ENCODE measurements at places on chromosomes 6 and 20.

DNA sequence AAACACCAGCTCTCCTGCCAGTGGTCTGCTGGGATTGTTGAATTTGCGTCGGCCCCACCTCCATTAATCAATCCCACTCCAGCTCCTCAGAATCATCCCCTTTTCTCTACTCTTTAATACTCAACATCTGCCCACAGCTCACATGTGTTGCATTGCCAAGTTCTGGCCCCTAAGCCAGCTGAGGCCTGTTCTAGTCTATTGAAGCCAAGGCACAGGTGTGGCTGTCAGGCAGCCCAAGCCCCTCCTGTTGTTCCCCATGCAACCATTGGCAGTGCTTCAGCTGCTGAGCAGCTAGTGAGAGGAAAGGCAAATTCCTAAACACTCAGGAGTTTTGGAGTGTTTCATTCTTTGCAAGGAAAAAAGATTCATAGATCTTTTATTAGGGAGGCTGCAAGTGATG is 128.0 kb upstream of the NT5E start:
- DNase-seq, result no peak

- DNase-seq, result no peak
Observed at GRCh38 chr6:134512981-134513391, 195.1 kb upstream of the SGK1 start.

GRCh38 chr6:111989743-111990142 is 64.2 kb upstream of the CCN6 start:
- no peak for DNase-seq

DNA sequence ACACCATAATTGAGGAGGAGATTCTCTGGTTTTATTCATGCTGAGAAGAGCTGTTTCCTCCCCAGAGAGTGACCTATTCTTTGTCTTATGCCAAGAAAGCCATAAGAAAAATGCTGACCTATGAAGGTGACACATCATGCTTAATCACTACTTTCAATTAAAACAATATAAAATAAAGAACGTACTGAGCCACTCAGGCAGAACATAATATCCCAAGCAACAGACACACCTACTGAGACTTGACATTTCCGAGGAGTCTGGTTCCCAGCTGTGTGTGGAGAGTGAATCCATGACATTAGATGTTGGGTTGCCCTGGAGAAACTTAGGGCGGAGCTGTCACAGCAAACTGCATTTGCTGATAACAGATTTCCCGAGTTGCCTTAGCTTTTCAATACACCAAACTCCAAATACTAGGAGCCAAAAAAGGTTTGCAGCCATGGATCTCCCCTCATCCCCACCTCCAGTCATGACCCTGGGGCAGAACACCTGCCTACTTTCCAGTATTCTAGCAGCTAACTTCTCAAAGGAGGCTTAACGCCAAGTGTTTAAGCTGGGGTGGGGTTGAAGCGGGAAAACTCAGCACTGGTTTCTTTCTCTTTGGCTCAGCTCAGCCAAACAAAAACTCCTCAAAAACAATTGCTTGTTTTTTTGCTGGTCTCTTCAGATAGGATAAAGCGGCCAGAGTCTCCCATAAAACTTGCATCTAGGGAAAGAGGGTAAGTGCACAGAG is 92.2 kb downstream of the BACH2 start:
- no peak for DNase-seq

- no peak for DNase-seq
Observed at GRCh38 chr6:170446841-170447560, 106.1 kb downstream of the PSMB1 start.

GRCh38 chr6:126788861-126789365 is 329.6 kb upstream of the RSPO3 start:
- DNase-seq, result no peak

- no peak for DNase-seq
Observed at GRCh38 chr20:32506721-32507120, 78.4 kb downstream of the NOL4L start.

DNA sequence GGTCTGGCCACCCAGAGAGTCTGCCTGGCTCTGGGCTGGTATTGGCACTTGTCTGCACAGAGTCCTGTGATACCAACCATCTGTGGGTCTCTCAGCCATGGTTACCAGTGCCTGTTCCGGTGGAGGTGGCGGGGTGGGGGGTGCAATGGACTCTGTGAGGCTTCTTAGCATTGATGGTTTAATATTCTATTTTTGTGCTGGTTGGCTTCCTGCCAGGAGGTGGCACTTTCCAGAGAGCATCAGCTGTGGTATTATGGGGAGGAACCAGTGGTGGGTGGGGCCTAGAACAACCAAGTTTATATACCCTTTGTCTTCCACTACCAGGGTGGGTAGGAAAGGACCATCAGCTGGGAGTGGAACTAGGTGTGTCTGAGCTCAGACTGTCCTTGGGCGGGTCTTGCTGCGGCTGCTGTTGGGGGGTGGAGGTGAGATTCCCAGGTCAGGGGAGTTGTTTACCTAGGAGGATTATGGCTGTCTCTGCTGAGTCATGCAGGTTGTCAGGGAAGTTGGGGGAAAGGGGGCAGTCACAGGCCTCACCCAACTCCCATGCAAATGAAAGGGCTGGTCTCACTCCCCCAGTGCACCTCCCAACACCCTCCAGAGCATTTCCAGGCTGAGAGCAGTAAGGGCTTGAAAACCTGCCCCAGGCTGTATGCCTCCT is 117.5 kb downstream of the FLRT3 start:
- DNase-seq, result no peak

DNA sequence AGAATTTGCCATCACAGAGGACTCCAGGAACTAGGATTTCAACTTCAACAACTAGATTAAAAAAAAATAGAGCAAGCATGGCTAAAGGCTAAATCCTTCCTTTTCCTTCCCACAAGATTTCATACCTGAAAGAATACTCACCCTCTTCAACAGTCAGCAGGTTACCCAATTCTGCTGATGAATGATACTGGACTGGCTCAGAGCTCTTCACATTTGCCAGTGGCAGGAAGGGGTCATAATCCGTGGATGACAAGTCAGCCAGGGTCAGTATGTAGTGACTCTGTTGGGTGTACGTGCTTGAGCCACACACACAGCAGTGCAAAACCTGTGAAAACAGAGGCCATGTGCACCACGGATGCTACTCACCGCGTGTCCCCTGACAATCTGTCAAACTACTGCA is 152.9 kb downstream of the INSM1 start:
- DNase-seq, result no peak

DNA sequence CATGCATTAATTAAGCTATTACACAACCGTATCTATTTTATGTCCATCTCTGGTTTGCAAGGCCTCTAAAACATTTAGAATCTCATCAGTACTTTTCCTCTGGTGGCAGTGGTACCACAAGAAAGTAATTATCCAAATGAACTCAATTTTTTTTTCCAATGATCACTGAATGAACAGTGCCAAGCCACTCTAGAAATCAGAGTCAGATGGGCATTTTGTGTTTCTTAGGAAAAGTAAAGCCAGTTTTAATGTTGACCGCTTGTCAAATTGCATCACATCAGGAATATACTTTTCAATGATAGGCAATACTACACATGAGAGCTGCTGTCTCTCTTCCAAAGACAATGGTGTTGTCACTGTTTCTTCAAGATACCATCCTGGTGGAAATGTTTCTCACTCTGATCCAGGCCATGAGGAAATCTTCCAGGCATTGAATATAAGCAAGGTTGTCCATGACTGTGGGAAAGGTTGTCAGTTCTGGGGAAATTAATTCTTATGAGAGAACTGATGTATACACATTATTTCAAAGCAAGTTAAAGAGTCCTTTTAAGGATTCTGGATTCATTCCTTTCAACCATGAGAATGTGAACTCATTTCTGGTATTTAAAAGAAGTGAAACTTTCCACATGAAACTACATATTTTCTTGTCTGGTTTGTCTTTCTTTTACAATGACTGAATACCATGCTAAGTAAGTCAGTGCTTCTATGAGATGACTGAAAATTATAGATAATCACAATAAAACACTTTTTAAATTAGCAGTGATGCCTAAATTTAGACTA is 108.8 kb upstream of the TCF21 start:
- no peak for DNase-seq

DNA sequence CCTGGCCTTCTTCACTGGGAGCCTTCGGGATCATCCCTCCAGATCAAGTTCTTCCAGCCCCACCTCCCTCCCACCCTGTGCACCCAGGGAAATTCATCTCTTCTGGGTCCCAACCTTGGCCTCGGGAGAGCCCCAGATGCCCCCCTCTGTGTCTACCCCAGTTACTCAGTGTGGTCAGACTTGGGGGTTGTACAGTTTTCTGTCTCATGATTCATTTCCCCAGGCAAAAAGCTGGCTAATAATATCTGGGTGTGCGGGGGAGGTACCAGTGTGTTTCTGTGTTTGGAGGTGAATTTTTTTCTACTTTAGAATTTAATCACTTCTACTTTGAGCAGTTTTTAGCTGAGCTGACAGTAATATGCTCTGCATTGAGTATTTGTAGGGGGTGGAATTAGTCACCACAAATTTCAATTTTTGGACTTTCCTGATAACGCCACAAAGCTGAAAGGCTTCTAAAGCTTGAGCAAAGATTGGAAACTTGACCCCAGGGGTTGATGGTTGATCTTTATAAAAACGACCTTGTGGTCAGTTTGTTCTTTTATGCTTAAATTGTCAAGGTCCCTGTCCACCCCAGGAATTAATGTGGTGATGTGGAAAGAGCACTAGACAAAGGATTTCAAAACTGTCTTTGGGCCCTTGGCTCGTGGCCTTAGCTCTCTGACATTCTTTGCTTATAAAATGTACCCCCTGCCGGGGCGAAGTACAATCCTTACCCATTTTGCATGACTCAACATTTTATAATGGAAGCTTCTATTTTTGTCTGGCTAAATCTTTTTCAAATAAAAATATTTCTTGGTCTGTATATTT is 284.7 kb upstream of the TAB2 start:
- peak; percentile 43 for DNase-seq

DNA sequence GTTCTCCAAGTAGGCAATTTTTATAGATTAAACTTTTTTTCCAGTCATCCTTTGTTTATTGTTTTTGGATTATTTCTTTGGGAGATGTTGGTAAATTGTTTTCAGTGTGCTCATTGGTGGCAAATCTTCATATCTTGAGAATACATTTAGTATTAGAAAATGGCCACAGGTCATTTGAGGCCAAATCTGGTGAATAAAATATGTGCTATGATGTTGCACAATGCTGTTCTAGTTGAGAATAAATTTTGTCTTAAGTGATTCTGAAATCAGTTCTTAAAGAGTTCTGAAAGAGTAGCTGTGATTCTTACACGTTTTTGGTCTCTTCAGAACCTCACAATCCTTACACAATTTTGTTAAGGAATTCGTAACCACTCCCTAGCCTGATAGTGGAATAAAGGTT is 20.1 kb downstream of the CDKAL1 start:
- DNase-seq, result no peak
